ENCODE measurements at places on chromosomes 4 and X.

DNA sequence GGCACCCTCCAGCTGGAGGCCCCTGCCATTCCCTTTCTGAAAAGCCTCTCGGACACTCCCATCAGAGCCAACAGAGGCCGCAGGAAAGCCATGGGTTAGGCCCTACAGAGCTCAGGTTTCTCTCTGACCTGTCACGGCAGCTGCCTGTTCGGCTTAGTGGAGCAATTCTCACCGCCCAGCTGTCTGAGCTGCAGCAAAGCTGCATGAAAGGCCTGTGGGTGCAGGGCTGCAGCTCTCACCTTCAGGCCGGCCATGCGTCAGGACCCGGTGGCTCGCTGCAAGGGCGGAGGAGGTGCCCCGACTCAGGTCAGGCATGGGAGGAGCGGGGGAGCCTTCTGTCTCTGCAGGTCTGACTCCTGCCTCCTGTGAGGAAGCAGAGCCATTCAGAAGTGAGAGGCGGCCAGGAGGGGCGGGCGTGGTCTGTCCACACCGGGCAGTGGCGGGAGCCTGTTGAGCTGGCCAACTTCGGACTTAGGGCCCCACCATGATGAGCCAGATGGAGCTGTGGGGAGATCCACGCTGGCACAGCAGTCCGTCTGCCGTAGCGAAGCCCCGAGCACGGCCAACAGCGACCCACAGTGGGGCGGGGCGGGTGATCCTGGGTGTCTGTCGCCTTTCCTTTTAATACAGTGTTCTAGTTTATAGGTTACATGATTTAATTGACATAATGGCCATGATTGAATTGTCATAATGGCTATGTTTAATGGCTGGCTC, 23.4 kb downstream of the PDE6B start:
- DNase-seq = no peak

- DNase-seq = no peak
Observed at GRCh38 chr4:14303856-14304255, 676.3 kb upstream of the BOD1L1 start.

GRCh38 chr4:108646706-108647105, 3.7 kb upstream of the OSTC start:
- DNase-seq = no peak

DNA sequence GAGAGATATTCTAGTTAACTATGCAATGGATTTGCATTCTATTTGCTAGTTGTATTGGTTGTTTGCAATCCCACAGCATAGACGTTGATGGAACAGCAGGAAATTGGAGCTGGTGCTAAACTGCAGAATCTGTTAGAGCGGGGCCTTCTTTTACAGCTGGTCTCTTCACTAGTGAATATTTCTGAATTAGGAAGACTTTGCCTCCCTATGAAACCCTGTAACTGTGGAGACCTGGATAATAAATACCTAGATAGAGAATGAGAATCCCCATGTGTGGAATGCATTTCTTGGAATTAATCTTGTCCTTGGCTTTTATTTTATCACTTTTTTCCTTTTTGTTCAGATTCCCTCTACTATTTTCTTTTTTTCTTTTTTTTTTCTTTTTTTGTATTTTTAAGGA, 109.7 kb downstream of the SHROOM3 start:
- no peak for DNase-seq

GRCh38 chr4:148192526-148192925, 249.7 kb downstream of the NR3C2 start:
- DNase-seq = no peak

- no peak for DNase-seq
Observed at GRCh38 chr4:3802571-3803474, 36.6 kb downstream of the ADRA2C start.

DNA sequence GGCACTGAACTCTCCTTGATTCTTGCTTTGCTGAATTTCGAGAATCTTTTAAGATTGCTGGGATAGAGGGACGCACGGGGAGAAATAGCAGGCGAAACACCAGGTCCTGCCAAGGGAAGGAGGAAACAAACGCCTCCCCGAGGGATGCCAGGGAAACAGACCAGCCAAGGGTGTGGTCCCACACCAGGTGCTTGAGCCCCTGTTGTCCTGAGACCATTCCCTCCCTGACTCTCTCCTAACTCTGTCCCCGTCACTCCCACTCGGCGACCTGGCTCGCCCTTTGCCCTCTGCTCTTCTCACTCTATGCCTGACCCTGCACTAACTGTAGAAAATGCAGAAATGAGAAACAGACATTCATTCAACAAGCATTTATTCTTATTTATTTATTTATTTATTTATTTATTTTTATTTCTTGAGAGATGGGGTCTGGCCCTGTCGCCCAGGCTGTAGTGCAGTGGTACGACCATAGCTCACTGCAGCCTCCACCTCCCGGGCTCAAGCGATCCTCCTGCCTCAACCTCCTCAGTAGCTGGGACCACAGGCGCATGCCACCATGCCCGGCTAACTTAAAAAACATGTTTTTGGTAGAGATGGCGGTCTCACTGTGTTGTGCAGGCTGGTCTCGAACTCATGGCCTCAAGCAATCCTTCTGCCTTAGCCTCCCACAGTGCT, 16.2 kb downstream of the CTAG1B start:
- no peak for DNase-seq

GRCh38 chr4:6772223-6772928, 10.2 kb upstream of the KIAA0232 start:
- no peak for DNase-seq

DNA sequence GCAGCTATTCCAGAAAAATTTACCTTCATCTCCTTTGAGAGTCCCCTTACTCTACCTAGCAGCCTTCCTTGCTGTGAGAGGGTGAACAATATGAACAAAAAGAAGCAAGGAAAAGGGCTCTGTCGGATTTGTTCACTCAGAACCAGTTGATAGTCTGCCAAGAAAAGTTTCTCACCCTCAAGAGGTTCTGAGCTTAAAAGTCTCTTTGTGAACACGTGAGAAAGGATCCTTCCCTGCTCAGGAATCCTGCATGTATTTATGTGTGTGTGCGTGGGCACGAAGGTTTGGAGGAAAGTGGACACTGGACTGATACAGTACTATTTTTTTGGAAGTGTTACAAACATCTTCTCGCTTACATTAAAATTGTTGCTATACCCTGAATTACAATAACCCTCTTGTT, 178.6 kb upstream of the JADE1 start:
- DNase-seq = no peak

GRCh38 chr4:128284317-128284716, 3.3 kb downstream of the PGRMC2 start:
- no peak for DNase-seq

DNA sequence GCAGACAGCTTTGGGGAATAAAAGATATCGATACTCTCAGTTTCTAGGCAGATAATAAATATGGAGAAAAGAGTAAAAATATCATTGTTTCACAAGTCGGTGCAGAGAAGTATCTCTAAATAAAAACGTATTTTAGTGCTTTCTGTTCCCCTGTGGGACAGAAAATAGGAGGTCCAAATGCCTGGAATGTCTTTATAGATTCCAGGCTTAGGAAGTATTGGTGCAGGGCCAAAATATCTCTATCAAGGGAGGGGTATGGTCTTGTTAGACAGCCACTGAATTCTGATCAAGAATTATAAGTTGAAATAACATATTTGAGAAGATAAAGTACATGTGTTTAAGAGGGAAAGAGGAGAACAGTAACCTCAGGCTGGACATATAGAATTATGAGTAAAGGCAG, 596.4 kb downstream of the PCDH18 start:
- no peak for DNase-seq

DNA sequence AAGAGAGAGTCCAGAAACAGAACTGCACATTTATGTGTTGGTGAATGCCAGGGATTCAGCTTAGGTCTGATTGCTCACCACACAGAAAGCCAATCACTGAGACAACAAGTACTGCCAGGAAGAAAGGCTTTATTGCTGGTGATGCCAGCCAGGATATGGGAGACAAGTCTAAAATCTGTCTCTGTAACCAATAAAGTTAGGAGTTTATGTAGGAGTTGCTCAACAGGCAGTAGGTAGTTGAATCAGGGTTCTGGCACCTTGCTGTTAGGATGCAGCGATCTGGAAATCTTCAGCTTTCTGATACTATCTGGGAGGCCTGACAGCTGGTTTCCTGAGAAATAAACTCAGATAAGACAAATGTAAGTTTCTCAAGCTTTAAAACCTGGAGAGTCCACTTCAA, 120.2 kb upstream of the ENPP6 start:
- DNase-seq = no peak

DNA sequence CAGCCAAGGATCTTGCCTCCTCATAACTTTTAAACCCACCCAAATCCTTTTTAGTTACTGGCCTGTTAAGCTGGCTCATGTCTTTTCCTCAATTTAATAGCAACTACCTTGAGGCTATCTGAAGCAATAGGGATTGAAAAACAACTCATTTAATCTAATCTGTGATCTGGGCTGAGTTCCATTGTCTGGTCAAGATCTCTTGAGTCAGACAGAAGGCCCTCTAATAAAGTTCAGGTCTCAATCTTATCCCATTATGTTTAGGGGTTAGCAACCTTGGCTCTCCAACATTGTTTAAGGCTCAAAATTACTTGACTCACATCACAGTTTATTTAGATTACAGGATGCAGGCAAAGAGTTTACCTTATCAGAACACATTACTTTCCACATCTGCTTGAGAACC, 436.1 kb downstream of the ANKRD50 start:
- DNase-seq = no peak

DNA sequence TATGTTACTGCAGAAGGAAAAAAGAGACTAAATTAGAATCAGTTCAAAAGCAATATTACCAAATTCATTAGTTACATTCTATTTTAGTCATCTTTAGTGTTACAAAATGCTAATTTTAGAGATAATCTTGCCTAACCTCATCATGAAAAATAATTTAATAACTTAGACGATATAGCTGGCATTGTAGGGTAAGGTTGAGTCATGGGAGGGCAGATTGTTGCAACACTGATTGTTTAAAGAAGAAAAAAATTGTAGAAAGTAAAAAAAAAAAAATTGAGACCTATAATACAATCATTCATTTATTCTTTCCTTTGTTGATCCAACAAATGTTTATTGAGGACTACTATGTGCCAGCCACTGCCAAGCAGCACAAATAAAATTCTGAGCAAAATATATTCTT, 330.9 kb downstream of the GBA3 start:
- DNase-seq = no peak

DNA sequence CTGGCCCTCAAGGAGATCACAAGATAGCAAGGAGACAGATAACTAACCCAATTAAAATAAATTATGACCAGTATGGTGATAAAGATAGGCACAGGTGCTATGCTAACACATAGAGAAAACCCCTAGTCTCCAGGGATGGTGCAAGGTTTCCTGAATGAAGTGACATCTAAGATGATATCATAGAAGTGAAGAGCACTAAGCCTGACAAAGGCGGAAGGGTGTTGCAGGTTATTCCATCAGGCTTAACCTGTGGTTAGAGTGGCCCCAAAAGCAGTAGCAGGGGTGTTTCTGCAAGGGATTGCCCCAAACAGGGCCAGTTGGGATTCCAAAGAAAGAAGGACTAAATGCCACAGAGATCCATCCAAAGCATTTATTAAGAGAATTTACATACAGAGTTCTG, 249.2 kb downstream of the IDS start:
- no peak for DNase-seq

- no peak for DNase-seq
Observed at GRCh38 chr4:107809210-107809609, 15.5 kb upstream of the SGMS2 start.

DNA sequence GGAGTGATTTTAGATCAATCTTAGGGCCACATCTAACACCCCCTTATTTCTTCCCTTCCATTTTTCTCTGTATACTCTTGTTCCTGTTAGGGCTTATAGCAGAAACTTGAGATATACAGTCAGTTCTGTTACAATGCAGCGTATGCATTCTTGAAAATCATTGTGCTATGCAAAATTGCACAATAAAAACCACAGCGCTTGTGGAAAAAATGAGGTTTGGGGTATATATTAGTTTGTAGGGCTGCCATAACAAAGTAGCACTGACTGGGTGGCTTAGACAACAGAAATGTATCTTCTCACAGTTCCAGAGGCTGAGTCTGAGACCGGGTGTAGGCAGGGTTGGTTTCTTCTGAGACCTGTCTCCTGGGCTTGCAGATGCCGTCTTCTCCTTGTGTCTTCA, 59.0 kb downstream of the WWC2 start:
- DNase-seq = no peak

GRCh38 chr4:53786632-53787031, 195.3 kb upstream of the LNX1 start:
- no peak for DNase-seq

- DNase-seq = no peak
Observed at GRCh38 chrX:13764765-13765164, 30.2 kb downstream of the OFD1 start.

DNA sequence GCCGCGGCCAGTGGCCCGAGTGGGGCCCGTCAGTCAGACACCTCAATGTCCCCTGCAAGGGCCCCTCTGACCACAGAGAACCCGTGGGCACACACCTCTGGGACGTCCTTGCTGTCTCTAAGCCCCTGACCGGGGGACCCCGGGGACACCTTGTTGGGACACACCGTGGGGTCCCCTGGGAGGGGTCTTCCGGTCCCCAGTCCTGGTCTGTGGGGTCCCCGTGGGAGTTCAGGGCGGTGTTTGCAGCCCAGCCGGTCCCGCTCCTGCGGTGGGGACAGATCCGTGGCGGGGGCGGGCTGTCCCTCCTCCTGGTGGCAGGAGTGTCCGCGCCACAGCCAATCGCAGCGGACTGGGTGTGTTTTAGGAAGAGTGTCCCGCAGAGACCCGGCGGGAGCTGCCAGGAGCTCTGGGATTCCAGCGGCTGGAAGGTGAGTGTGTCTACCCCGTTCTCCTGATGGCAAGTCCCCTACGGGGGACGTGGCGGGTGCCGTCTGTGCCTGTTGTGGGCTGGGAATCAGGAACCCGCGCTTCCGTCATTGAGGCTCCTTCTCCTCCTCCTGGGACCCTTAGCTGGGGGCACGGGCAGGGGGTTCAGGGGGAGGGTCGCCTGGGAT, 5.1 kb upstream of the PLCXD1 start:
- DNase-seq = no peak

DNA sequence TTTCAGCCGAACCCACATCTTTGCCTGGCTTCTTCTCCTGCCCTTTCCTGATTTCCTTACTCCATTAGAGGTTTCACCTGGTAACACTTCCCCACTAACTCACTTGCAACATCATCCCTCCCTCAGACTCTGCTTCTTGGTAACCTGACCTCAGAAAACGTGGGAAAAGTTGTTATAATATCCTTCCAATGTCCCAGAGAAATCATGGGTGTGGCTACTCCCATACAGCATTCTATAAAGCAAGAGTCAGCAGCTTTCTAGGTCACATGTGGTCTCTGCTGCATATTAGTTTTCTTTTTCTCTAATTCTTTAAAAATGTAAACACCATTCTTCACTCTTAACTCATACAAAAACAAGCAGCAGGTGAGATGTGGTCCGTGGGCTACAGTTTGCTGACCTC, 283.1 kb upstream of the MAOA start:
- no peak for DNase-seq

- DNase-seq = no peak
Observed at GRCh38 chrX:103414561-103414960, 38.2 kb downstream of the BEX3 start.

DNA sequence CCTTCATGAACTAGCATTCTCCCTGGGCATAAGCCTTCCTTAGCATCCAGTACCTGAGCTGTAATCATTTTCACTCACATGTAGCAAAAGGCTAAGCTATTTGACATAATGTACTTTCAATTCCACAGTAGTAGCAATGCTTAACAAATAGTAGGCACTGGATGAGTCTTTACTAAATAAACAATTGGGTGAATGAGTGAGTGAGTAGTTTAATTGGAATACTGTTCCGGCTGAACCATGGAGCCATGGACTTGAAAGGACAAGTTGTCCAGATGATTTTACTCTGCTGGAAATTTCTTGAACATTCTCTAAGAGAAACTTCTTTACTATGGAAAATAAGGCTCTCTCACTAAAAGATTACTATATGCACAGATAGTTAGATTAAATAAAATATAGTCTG, 159.3 kb downstream of the FAM47B start:
- no peak for DNase-seq

Measured in amniotic stem cell (primary cell).